Activated naive CD8-positive, alpha-beta T cell treated with anti-CD3 and anti-CD28 coated beads for 36 hours (primary cell): ENCODE measurements at places on chromosomes 2 and 18.

DNA sequence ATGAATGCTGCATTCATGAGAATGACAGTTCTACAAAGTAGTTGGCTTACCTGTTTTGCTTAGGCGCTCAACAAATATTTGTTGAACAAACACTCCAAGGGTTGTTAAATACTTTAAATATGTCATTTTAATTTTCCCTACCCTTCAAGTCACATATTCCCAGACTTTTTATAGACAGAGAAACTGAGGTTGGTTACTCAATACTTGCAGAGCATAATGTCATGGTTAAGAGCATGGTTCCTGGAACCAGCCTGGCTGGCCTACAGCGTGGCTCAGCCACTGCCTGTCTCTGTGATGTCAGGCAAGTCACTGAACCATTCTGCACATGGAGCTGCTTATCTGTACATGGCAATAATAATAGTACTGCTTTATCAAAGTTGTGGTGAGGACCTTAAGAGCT lies 120.0 kb upstream of the STK17B start:
- no peak for DNase-seq

DNA sequence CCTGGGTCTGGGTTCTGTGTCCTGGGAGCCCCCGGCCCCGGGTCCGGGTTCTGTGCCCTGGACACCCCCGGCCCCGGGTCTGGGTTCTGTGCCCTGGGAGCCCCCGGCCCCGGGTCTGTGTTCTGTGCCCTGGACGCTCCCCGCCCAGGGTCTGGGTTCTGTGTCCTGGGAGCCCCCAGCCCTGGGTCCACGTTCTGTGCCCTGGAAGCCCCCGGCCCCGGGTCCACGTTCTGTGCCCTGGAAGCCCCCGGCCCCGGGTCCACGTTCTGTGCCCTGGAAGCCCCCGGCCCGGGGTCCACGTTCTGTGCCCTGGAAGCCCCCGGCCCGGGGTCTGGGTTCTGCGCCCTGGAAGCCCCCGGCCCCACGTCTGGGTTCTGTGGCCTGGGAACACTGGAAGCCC lies 253.9 kb downstream of the TWIST2 start:
- no peak for DNase-seq

DNA sequence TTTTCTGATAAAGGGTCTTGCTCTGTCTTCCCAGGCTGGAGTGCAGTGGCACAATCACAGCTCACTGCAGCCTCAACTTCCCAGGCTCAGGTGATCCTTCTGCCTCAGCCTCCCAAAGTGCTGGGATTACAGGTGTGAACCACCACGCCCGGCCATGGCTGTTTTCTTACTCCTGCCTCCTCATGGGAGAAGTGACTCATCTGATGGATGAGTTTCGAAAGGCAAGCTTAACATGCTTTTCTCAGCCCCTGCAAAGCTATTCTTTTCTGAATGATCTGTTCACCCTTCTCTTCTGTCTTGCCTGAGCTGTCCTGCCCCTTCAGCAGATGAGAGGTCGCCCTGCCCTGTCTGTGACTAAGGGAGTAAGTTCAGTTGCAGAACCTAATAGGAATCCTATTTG lies 929 bp upstream of the CREG2 start:
- DNase-seq = no peak

DNA sequence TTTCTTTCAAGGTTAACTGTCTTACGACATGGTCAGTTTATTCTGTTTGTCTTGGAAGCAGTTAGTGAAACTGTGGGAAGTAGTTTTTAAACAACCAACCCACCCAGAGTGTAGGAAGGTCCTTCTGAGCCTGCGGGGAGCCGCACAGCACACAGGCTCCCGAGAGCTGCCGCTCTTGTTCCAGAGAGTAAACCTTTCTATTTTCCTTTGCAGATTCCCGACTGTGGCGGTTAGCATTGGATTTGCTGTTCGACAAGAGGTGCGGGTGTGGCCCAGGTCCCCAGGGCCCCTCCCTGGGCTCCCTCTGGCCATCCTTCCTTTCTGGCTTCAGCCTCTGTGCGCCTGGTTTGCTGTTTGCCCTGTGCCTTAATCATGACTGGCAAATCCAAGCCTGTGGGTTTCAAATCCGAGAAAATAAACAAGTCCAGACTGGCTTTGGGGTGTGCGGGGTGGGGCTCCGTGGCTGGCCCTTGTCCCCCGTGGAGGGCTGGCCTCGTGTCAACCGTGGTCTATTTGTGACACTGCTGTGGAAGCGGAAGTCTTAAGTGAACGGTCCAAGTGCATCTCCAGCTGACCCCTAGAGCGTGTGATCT lies 30.7 kb downstream of the IMPA2 start:
- DNase-seq = no peak

DNA sequence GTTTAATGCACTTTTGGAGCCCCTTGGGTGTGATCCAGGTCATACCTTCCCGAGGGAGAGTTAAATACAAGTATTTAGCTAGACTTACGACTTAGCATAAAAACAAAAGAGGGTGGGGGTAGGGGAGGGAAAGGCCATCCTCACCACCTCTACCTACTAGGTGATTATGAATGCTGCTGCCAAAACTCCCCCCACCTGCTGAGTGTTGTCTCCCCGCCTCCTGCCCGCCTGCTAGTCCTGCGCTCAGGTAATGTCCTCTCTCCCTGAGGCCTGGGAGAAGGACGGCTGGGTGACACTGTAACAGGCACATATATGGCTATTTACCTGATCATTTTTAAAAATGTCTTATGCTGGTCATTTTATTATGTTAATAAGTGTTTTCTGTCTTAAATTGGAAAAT lies 3.0 kb upstream of the NCKAP5 start:
- no peak for DNase-seq

DNA sequence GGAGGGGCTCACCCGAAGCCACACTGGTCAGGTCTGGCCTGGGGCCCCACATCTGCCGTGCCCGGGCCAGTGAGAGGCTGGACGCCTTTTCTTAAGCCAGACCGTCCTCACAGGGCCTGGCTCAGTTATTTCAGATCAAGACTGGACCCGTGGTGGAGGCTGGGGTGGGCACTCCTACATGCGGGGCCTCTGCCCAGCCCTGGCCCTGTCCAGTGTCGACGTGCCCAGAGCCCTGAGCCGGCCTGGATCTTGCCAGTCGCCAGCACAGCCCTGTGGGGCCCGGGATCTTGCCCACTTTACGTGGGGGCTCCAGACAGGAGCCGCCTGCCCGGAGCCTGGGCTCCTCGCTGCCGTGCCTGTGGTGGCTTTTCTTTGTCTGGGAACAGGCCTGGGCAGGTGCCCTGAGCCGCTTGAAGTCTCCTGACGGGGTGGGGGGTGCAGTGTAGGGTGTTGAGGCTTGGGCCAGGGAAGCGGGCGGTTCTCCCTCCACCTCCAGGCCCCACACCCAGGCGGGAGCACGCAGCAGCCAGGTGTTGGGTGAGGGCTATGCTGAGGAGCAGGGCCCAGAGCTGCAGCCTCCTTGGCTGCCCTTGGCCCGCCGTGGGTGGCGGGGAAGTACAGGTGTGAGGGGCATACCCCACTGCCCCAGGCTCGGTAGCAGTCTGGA lies 6.0 kb downstream of the GPC1 start:
- DNase-seq = no peak

GRCh38 chr2:106197878-106198277 lies 3.8 kb upstream of the UXS1 start:
- no peak for DNase-seq

DNA sequence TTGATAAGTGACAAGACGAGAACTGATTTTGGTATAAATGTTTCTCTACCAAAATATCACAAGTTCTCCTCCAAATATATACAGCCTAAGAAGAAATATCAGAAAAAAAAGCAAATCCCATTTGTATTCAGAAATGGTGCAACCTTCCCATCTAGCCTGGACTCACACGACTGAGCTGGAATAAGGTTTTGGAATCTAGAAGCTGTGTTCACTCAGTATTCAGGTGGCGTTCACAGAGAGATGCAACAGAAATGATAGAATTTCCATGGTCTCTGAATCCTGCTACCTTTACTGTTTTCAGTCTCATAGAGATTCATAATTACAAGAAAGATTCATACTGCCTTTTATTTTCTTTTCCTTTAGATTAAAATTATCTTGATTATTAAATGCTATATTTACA lies 347.2 kb upstream of the TRIB2 start:
- no peak for DNase-seq

GRCh38 chr2:107804608-107805498 lies 21.8 kb upstream of the RGPD4 start:
- DNase-seq = no peak

GRCh38 chr18:47151439-47151838 lies 1.1 kb upstream of the HDHD2 start:
- no peak for DNase-seq

DNA sequence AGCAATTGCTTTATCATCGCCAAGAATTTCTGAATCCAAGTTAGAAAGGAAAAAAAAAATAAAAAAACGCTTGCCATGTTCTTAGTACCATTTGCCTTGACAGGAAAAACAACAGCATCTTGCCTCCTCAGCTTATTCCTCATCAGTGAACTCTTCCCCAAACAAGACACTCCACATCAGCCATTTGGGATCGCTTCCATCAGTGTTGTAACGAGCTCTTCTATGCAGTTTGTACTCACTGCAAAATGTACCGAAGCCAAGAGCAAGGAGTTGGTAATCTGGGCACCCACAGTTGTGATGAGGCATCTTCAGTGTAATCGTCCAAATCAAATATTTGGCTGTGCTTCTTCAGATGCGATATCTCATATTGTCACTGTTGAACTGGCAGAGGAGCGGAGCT lies 503.7 kb downstream of the TMEM182 start:
- no peak for DNase-seq

- DNase-seq = peak; percentile 73
These were observed at the start of gene ABI2 for GRCh38 chr2:203327901-203328759. TSS of gene ABI2 (plus strand) at chr2:203328394. CDS start at chr2:203328515, 121 bp downstream.

DNA sequence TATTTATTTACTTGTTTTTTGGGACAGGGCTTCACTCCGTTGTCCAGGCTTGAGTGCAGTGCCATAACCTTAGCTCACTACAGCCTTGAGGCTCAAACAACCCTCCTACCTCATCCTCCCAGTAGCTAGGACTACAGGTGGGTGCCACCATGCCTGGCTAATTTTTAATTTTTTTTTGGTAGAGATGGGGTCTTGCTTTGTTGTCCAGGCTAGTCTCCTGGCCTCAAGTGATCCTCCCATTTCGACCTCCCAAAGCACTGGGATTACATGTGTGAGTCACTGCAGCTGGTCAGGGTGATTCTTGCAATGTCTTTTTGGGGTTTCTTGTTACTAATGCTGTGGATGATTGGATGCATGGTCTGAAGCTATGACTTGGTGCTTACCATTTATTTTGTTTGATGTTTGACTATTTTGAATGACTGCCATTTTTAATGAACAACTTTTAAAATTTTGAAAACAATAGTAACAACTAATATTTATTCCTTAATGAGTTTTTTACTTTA lies 6.5 kb downstream of the CERS6 start:
- no peak for DNase-seq

DNA sequence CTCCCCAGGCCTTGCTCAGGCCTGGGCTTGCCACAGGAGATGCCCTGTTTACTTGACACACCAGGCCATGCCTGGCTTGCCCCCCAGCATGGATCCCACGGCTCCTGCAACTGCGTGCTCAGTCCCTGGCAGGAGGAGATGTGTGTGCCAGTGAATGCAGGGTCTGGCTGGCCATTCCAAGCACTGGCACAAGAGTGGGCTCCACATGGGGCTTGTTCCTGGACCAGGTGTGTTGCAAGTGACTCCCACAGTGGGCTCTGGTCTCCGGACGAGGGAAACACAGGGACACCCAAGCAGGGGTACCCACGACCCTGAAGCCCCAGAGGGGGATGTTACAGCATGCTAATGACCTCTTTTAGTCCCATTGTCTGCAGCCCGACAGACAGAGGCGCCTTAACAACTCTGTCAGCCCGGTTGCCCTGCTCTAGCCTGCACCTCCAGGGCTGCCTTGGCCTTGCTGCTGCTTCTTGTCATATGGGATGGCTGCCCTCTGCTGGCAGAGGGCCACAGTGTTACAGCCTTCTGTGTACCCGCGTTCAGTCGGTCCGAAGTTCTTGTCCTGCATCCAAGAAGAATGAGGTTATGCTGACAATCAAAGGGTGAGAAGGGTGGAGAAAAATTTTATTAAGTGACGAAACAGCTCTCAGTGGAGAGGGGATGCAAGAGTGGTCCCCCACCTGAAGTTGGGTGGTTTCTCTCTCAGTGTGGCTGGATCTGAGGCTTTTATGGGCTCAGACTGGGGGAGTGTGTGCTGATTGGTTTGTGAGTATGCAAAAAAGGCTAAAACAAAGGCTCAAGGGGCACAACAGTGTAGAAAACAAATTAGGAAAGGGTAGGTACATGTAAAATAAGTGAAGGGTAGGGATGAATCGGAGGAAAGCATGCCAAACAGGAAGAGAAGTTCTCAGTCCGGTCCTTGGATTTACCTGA lies 180.4 kb downstream of the MBD5 start:
- DNase-seq = peak; percentile 41

GRCh38 chr2:9258501-9258900 lies 51.9 kb downstream of the ASAP2 start:
- no peak for DNase-seq

GRCh38 chr18:46419391-46420141 lies 237.5 kb downstream of the LOXHD1 start:
- DNase-seq = no peak

DNA sequence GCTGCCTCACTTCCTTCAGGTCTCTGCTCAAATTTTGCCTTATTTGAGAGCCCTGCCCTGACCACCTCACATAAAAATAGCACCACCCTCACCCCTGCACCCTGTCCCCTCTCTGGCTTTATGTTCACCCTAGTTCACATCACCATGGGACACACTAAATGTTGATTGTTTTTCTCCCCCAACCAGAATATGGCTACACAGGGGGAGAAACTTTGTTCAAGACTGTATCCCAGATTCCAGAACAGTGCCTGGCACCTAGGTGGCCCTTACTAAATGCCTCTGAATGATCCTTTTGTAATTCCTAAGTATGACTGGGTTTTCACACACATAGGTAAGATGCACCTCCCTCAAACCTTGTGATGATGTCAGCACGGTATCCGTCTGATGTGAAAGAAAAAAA lies 28.4 kb upstream of the CATIP start:
- DNase-seq = no peak
